ENCODE measurements at places on chromosomes 6 and 20.

DNA sequence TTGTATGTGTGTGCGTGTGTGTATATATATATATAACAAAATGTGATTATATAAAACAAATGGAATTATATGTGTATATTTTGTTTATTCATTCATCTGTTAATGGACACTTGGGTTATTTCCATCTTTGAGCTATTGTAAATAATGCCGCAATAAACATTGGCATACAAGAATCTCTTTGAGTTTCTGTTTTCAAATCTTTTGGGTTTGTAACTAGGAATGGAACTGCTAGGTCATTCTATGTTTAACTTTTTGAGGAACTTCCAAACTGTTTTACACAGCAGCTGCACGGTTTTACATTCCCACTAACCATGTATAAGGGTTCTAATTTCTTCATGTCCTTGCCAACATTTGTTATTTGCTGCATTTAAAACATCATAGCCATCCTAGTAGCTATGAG, 39.9 kb upstream of the TGM2 start:
- DNase-seq, result no peak

- DNase-seq, result no peak
Observed at GRCh38 chr6:139230391-139230840, 61.4 kb downstream of the TXLNB start.

DNA sequence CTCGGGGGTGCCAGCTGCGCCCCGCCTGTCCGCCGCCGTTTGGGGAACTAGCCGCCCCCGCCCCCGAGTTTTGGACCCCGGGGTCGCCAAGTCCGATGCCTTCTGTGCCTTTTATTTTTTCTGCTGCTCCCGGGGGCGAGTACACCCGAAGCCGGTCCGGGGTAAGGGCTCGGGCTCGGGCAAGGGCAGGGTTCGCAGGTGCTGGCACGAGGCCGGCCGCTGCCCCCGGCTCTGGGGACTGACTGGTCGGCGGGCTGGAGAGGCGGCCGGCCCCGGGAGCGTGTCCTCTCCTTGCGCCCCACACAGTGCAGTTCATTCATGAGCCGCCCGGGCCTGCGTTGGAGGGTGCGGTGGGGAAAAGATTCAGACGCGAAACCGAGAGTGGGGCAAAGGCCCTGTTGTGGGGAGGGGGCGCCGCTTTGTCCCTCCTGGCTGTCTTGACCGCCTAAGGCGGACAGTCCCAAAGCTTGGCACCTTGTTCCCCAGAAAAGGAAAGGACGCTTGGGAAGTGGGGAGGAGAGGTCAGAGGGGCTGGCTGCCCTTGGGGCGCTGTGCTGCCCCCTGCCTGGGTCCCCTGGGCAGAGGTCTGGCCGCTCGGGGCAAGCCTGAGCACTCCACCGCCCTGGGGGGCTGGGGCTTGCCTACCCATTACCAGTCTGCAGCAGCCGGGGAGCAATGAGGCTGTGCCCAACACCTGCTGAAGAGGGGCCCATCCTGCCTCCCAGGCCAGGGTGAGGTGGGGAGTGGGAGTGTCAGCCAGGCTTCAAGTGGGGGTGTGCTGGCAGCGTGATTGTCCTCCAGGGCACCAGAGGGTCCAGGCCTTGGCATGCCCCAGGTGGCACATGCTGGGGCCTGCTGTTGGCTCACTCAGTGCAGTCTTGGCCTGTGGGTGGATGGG, 915 bp downstream of the TMEM63B start:
- no peak for DNase-seq

DNA sequence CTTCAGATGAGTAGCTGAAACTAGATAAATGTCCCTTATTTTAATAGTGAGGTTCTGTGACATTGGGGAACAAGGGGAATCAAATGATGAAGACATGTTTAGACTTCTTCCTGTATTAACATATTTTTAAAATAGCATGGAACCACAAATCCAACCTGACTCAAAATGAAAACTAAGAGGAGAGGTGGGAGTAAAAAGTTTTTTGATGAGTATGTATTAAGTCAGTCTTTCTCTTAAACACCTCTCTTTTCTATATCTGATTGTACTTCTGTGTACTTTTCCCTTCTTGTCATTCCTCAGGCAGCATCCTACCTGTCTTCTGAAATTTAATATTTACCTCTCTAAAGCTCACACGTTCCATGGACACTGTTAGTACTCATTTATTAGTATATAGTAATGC, 8.7 kb upstream of the SDHAF4 start:
- no peak for DNase-seq
